NCI-H1694 treated with DMSO at 0.1 percent for 48 hours (cell line): ENCODE measurements at places on chromosomes 5 and 9.
A peak's percentile ranks its signal among the peaks of the same experiment; 100 is the strongest.

DNA sequence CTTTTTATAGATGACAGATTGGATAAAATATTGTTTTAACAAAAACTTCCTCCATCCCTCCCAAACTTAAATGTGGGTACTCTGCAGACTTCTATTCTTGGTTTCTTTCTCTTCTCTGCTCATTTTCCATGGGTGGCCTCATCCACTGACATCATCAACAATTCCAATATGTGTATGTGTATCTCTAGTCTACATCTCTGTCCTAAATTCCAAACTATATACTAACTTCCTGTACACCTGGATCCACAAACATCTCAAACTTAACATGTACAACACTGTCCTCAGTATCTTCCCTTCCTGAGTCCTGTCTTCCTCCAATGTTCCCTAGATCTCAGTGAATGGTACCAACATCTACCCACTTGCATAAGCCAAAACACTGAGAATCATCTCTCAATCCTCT, 28.5 kb upstream of the CDK5RAP2 start:
- no peak for DNase-seq

DNA sequence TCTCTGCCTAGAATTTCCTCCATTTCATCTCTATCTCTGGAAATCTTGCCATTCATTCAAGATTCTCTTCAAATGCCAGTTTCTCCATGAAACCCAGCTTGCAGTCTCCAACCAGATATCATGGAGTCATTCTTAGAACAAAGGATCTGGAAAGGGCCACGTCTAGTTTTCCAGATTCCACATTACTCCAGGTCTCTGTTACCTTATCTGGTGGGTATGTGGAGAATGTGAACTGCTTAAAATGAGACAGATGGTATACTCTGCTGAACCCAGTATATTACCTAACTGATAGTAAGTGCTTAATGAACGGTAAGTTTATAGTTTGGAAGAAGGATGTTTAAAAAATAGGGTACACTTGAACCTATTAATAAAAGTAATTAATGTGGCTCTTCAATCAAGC, 52.3 kb upstream of the ZSWIM6 start:
- DNase-seq, result peak; percentile 67

GRCh38 chr5:89105171-89105695, 222.2 kb upstream of the MEF2C start:
- no peak for DNase-seq

GRCh38 chr5:130964231-130965202, 200.5 kb downstream of the HINT1 start:
- no peak for DNase-seq

DNA sequence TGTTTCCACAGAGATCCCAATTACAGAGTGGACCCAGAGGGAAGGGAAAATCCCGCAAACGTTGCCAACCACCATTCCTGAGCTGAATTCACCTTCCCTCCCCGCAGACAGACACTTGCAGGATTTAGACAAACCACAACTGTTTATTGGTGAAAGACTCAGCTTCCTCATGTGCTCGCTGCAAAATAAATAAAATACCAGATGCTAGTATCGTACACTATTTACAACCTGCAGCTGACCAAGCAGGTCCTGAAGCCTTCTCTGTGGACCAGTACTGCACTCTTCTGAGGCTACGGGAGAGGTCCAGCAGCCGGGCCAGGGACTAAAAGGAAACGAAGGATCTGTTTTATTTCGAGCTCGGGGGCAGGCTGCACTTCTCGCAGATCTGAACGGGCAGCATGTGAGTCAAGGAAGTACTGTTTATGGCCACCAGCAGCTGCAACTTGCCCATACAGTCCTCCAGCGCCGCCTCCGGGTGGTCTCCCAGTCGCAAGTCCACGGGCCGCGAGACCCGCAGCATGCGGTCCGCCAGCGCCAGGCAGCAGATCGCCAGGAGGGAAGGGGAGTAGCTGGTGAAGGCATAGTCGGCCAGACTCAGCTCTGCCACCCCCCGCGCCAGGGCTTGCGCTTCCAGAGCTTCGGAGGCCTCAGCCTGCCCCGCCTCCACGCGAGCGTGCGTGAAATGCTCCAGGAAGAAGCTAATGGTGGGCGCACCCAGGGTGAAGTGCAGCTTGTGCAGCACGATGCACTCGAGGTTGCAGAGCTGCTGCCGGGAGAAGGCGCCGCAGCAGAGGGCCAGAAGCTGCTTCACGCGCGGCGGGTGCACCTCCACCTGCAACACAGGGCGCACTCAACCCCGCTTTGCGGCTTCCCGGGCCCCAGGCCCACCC, 2.1 kb downstream of the CCNO start:
- DNase-seq, result no peak
